Activated CD4-positive, alpha-beta memory T cell treated with anti-CD3 and anti-CD28 coated beads for 36 hours (primary cell): ENCODE measurements at places on chromosomes 6 and 20. TPM values are rescaled to one million over a fixed set of nuclear protein-coding genes. Genes with fewer than 3 reads are reported as not detected.
A peak's percentile ranks its signal among the peaks of the same experiment; 100 is the strongest.

LGSN gene
- 0.05 TPM for total RNA-seq

COX4I2 gene
- total RNA-seq = not detected

PROKR2 gene
- total RNA-seq = not detected

DDO gene
- total RNA-seq = not detected

- no peak for DNase-seq
Observed at GRCh38 chr20:481167-481566, 18.8 kb upstream of the TBC1D20 start.

DNA sequence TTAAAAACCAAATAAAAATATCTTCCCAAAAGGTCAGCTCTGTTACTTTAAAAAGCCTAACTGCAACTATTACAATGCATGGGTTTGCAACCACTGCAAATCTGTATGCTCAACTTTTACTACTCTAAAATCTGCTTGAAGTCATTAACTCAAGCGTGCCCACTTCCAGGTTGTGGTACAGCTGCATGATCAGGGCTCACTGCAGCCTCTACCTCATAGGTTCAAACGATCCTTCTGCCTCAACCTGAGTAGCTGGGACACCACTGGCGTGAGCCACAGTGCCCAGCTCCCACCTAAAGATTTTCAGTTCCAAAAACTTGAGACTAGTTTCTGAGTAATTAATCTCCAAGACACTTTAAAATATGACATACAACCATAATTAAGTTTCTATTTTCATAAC lies 8.2 kb downstream of the DIDO1 start:
- DNase-seq = peak; percentile 76

GRCh38 chr6:155062866-155063341 lies 67.8 kb downstream of the TIAM2 start:
- DNase-seq = no peak

DNA sequence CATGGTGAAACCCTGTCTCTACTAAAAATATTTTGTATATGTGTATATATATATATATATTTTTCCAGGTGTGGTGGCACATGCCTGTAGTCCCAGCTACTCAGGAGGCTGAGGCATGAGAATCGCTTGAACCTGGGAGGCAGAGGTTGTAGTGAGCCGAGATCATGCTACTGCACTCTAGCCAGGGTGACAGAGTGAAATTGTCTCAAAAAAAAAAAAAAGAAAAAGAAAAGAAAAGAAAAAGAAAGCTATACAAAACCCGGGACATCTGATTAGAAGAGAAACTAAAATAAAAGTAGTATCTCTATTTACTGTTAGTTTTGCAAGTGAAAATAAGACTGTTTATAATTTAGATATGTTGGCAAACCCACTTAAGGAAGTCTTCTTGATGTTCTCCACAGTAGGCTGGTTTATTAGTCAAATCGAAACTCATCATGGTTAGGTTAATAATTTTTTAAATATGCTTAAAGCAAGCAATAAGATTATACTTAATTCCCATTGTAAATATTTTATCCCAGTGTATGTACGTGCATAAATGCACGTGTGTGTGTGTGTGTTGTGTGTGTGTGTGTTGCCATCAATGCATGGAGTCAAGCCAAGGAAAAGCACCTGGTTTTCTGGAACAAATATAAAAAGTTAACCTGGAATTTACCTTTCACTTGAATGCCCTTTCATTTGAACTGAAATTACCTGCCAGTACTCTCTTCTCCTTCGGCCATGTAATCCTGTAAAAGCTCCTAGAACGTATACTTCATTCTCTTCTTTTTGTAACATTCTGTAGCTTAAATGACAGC lies 7.1 kb downstream of the VNN2 start:
- DNase-seq = no peak

DNA sequence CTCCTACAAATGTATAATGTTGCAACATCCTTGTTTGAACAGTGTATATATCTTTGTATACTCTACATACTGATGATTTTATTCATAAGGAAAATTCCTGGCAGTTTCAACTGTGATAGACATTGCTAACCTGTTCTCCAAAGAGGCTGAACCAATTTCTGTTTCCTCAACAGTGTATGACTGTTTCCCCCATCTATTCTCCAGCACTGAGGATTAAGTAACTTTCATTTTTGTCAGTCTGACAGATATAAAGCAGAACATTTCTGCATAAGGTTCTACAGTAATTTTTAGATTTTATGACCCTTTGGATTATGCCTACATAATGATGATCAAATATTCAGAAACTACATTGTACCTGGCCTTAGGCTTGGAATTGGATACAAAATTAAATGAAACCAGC lies 9.9 kb downstream of the PPP1R16B start:
- no peak for DNase-seq

DNA sequence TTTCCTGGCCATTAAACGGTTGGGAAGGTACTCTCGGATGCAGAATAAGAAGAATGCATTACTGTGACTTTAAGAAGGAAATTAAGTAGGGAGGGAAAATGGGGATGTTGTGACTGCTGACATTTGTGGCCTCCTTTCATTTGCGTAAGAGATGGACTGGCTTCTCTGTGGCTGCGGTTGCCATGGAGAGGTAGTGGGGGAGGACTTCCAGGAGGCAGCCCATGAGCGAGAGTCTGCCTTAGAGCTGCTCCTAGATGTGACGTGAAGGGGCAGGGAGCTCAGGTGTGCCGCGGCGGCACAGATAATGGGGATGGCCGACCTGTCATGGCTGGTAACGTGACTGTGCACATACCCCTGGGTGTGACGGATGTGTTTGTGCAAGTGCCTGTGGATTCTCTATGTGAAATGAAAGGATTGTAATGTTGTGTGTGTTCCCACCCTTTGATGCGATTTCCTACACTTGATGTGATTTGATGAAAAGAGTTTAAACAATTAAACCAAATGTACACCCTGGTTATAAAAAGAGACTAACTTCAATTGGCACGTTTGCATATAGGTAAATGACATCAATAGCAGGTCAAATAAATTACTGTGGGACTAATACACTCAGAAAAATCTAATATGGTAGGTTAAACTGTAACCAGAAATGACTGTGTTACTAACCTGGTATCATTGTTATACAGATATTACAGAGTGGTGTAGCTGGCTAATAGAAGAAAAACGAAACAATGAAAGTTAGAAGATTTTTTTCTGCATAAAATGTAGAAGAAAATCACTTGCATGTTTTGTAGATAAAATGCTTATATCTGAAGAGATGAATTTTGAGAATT lies 48.9 kb downstream of the HIVEP1 start:
- DNase-seq = peak; percentile 87

DNA sequence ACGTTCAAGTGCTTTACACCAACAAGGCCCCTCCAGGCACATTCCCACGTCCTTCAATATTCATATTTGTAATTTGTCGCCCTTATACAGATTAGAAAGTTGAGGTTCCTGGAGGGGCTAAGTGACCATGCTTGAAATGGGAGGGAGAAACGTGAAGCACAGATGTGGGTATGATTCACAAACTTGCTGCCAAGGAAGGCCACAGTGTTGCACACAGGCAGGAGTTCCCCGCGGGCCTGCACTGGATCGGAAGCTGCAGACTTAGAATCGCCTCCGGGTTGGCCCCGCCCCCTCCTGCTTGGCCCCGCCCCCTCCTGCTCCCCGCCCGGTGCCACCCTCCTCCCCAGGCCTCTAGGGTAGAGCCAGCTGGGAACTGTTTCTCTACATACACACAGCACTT lies 58.2 kb upstream of the QKI start:
- DNase-seq = no peak

DNA sequence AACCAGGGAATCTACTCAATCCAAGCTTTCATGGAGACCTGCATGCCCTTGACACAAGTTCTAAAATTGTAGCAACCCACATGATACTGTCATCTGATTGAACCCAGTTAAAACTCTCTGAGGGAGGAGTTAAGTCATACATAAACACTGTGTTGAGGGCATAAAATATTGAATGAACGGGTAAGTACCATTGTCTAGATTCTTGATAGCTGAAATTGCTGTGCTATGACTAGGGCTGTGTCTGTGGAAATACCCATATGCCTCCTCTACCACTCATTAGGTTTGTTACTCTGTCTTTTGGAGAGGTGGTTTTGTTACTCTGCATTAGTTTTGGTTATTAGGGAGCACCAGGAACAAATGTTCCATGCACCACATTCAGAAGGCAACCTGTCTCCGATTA lies 7.6 kb downstream of the ENPP4 start:
- no peak for DNase-seq

DNA sequence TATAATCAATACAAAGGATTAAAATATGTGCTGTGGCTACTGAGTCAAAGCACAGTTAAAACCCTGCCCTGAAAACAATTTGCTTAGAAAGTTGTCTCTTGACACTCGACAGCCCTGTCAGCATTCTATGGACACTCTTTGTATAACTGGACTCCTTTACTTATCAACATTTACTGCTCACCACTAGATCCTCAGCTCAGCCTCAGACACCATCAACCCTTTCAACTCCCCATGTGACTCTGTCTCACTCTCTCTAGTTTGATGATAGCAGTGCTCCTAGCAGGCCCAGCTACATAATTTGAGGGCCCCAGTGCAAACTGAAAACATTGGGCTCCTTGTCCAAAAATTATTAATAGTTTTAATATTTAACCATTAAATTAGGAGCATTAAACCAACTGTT lies 181.8 kb downstream of the TENT5A start:
- no peak for DNase-seq

DNA sequence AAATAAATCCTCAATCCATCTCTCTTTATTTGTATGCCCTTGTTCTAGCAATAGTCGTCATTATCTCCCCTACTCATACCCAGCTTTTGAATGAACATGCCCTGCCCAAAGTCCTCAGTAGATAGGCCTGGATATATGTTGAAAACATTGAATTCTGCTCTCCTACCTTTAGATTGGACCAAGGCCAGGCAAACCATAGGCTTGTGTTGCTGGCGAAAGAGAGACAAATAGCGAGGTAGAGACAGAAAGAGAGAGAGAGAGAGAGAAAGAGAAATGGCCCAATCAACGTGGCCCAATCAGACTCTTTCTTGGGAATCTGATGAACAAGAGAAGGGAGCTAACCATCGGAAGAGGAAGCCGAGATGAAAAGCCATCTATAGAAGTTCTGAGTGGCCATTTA lies 45.2 kb downstream of the NEDD9 start:
- DNase-seq = no peak

GRCh38 chr6:105705608-105706007 lies 302.7 kb upstream of the PREP start:
- DNase-seq = no peak

DNA sequence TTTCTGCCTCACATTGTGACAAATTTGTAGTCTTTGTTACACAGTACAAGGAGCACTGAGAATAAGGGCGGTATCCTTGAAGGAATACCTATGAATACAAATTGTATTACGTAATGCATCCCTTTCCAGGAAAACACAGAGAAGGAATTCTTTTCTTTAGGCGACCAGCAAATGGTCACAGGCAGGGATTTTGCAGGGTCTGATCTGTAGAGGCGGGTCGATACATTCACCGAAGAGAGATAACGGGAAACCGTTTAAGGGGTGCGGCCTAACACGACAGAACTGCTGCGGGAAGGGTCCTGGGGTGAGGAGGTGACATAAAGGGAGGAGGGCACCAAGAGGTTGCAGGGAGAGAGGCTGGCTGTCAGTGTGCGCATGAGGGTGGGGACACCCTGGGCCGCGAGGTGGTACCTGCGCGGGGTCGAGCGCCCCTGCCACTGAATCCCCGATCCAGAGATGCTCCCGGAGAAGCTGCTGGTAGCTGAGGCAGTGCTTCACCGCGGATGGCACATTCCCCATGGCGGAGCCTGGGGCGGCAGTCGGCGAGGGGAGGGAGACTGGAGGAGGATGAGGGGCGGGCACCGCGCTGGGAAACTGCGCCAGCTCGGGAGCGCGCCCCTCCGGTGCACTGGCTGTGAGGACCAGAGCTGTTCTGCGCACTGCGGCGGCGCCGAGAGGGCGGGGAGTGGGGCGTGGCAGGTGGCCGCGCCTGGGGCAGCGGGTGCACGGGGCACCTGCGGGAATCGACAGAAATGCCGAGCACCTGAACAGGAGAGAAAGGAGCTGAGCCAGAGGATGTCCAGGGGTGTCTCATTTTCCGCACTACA lies at the start of gene HMGCLL1:
Gene HMGCLL1 (minus strand): TSS at position 656 of the 827 bp plus-strand sequence. CDS start 137 bp downstream, at position 519.
- DNase-seq = no peak

DNA sequence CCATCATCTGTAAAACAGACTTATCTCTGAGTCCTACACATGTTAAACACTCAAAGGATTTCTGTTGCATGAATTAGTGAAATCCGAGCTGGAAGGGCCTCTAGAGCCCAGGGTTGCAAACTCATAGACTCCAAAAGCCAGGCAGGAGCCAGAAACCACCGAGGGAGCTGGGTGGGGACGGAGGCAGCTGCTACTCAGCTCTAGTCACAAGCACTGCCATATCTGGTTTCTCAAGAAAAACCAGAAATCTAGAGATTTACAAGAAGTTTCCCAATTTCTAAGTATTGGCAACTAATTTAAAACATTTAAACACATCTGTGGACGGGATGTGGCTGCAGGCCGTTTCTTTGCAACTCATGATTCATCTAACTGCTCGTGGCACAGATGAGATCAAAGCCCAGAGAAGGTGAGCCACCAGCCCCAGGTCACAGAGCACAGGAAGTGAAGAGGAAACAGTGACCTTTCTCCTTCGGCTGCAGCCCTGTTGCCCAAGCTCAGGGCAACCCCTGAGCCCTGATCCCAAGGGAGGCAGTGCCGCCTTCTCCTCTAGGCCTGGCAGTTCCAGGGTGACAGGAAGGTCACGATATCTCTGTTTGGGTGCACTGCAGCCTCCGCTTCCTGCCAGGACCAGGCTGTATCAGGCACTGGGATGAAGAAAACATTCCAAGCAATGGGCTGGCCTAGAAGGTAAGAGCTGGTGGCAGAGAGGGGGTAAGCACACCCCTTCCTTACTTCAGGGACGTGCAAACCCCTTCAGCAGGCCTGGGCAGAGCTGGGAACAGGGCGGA lies 26.4 kb upstream of the PTGIS start:
- DNase-seq = peak; percentile 92

- DNase-seq = no peak
Observed at GRCh38 chr6:73951183-73951582, 255.2 kb downstream of the CD109 start.

- DNase-seq = no peak
Observed at GRCh38 chr20:48143435-48144081, 358.3 kb upstream of the SULF2 start.

GRCh38 chr6:2870046-2870636 lies 28.5 kb upstream of the SERPINB1 start:
- DNase-seq = no peak

DNA sequence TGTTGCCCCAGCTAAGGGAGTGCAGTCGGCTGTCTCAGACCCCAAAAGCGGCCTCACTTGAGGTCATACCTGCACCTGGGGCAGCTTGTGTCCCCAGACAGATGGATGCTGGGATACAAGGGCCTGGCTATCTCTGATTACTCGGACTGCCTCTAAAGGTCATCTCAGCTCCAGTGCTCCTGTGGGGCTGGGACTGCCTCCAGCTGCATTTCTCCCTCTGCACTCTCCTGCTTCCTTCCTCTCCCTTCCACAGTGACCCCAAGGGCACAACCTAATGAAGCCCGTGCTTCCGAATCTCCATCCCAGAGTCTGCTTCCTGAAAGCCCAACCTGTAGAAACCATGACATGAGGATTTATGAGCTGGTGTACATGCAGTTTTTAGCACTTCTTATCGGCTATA lies 22.8 kb upstream of the OCSTAMP start:
- no peak for DNase-seq
